ENCODE measurements at places on chromosomes 11 and 22.
A peak's percentile ranks its signal among the peaks of the same experiment; 100 is the strongest.

DNA sequence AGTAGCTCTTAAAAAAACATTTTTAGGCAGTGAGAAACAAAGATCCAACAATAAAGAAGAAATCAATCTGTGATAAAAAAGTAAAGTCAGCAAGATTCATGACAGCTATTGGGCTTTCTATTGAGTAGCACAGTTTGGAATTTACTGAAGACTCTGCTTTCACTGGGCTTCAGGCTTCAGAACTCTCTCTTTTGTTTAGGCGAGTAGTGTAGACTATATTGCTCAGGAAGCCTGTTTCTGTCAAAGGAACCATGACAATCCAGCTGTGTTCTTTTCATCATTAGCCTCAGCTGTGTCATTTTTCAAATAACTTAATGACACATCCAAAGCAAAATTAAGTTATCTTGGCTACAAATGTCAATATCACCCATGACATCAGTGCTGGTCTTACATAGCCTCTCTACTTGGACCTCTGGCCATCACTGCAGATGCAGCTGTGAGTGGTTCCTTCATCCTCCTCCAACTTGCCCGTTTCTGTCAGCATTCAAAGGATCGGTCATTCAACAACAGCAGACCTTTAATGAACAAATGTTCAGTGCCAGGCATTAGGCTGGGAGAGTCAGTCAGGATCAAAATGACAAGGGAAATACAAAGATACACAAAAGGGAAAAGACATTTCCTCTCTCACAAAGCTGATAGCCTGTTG lies 332.8 kb upstream of the MTNR1B start:
- no peak for DNase-seq

GRCh38 chr11:31780480-31780971 lies 30.6 kb downstream of the PAX6 start:
- no peak for DNase-seq

DNA sequence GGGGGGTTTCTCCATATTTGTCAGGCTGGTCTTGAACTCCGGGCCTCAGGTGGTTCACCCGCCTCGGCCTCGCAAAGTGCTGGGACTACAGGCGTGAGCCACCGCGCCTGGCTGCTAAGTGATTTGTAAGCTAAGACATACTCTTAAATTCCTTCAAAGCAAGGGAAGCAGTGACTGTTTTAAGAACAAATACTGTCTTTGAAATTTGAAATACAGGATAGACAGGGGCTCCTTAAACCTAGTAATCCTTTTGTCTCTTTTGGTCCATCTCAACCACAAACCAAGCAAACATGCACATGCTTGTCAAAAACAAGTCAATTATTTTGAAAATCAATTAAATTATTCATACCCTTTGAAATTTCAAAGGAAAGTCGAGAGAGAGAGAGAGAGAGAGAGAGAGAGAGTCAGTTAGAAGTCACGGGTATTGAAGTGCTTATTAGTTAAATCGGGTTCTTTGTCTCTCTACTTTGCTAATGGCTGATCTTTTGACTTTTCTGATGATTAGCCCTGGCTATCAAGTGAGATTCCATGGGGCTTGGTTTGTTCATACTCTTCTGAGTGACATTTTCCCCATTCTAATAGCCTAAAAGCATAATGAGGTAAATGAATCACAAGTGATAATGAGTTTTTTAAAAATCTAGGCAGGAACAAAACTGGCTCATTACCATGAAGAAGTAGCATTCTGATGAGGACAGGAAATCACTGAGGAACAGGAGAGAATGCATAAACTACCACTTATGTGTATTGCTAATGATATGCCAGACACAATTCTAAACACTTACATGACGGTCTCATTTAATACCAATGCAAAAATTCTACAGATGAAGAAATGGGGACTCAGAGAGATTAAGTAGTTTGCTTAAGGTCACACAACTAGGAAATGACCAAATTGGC lies 48.0 kb downstream of the MCHR1 start:
- DNase-seq, result no peak

DNA sequence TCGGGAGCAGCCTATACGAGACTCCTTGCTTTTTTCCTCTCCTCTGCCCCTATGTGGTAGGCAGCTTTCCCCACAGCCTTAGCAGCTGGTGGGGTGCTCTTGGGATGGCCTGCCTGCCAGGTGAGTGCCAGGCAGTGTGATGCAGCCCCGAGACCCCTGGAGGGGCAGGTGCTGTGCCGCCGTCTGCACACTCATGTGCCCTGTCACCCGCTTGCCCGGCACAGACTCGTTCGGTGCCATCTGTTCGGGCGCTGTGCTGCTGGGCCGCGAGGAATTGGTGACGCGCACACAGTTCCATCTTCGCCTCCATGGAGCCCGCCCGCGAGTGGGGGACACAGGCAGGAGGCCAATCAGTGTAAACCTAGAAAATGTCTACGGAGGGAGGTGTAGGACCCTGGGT lies 15.1 kb downstream of the TRMU start:
- DNase-seq, result no peak

DNA sequence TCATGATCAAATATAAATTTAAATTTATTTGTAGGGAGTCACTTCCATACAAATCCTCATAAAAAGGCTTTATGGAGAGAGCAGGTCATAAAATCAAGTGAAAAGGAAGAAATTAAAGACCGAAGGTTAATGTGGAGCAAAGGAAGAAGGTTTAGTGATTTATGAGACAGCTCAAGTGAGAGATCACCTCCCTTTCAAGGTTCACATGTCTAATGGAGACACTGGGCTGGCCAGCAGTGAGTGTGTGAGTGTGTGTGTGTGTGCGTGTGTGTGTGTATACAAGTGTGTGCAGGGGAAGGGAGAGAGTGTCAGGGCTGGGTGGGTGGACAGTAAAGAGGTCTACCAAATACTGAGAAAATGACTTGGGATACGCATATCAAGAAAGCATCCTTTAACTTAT lies 251.2 kb downstream of the FAT3 start:
- DNase-seq, result no peak

DNA sequence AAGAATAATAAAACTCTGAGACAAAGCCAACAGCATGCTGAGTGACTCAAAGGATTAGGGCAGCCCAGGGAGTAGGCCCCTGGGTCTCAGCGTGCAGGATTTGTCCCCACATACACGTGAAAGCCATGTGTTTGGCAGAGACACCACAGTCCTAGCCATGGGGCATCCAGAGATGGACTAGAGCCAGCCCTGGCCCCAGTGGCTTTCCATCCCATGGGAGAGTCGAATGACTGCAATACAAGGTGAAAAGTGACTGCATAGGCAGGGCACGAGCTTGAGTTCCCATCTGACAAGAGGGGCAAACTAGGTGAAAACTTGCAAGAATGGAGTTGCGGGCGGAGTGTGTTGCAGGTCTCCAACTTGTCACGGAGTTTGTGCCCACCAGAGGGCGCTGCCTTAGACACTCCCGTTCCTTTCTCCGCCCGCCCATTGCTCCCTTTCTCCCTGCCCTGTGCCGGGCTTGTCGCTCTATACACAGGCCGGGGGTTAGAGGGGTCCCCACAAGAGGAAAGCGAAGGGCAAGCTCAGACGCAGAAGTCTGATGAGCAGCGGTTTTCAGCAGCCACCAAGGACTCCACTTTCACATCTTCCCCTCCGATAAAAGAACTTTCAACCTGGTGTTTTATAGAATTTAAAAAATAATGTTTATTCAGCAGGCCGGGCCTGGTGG lies 24.2 kb downstream of the TSKU start:
- peak; percentile 54 for DNase-seq

GRCh38 chr11:28447226-28447625 lies 339.0 kb downstream of the METTL15 start:
- DNase-seq, result no peak

GRCh38 chr11:28964811-28965210 lies 856.6 kb downstream of the METTL15 start:
- no peak for DNase-seq

GRCh38 chr22:23102776-23103175 lies 32.5 kb downstream of the GNAZ start:
- no peak for DNase-seq

DNA sequence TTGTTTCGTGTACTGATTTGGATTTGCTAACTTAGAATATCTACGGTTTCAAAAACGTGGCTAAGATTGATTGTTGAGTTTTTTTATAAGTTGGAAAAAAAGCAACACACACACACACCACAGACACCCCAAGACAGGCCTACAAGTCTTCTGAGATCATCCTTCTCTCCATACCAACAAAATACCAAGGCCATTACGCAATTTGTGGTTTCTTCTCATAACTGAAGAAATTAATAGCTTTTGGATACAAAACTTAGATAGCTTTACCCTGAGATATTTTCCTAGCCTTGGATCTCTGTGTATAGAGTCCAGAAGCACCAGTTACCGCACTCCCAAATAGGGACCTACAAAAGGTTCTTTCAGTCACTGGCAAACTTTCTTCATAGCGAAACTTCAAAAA lies 113.6 kb downstream of the SIK3 start:
- no peak for DNase-seq

GRCh38 chr11:30521297-30522071 lies 64.7 kb downstream of the MPPED2 start:
- DNase-seq, result no peak

DNA sequence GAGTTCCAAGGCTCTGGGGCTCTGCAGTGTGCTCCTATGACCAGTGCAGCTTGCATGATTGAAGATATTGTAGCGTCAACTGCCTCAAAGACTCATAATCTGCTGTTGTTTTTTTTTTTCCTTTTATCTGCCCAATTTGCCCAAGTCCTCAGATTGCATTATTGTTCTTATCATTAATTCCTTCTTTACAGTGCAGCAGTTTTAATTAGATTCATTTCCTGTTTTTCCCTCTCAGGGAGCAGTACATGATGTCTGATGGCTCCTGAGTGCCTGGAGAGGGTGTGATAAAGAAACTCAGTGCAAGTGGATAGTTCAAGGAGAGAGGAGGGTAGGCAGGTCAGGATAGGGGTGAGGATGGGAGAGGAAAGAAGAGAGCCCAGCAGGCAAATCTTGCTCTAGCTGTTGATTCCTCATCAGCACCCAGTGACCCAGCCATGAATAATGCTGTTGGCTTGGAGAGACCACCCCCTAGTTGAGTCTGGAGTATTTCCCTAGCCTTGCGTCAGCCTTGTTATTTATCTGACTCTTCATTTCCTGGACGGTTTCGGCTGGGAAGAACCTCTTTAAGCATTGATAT lies 219.6 kb upstream of the SESN3 start:
- no peak for DNase-seq

GRCh38 chr11:61861634-61862033 lies 29.7 kb downstream of the FADS3 start:
- no peak for DNase-seq

GRCh38 chr11:67561971-67562619 lies 21.5 kb upstream of the GSTP1 start:
- no peak for DNase-seq

DNA sequence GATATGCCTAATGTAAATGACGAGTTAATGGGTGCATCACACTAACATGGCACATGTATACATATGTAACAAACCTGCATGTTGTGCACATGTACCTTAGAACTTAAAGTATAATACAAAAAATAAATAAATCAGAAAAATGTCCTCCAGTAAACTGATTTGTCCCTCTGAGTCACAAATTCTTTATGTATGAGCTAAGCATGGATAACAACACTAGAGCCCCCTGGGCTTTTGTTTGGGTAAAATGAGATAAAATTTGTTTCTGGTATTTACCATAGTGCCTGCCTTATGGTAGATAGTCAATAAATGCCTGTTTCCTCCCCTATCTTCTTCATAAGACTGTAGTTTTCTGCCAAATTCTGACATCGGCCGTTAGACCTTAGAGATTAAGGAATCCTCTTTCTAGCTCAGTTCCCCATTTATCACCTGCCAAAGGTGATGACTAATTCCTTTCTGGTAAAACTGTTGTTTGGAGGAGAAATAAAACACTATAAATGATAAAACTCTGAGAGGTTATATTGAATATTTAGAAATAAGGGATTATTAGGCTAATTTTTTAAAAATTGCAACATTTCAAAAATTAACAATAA lies 43.6 kb upstream of the LUZP2 start:
- no peak for DNase-seq

GRCh38 chr11:62880231-62880802 lies 379 bp upstream of the SLC3A2 start:
- peak; percentile 9 for DNase-seq

DNA sequence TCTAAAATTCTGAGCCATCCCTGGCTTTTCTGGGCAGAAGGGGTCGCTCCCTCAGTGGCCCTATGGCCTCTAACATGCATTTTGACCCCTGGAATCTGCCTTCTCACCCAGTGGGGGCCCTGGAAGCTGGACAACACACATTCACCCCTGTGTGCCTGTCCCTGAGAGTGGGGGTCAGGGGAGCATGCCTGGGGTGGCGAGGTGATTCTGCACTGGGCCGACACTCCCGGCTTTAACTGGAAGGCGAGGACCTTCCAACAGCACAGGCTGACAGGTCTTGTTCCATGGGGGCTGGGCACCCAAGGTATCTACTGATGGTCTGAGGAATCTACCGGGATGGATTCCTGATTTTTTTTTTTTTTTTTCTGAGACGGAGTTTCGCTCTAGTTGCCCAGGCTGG lies 10.7 kb downstream of the PPM1F start:
- DNase-seq, result no peak

DNA sequence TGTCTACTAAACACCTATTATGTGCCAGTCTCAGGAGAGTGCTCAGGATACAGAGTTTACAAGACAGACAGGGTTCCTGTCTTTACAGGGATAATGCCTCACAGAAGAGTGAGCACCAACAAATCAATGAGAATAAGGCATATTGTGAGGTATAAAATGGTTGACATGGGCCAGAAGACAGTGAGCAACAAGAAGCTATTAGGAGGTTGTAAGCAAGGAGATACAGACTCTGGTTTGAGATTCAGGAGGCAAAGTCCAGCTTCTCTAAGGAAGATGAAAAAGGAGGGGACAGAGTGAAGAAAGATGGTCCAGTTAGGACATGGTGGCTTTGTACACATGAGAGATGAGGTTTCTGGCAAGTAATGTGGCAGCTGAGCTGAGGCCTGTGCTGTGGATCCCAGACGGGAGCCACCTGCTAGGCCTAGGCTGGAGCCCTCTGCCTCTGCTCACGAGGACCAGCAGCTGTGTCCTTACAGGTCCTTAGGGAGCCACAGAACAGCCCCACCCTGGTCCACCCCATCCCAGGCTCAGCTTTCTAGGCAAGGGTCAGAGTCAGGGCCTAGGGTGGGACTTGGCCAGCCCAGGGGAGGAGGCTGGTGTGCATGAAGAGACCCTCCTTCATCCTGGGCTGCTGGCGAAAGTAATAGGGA lies 110.5 kb downstream of the ZNF280B start:
- DNase-seq, result no peak

GRCh38 chr11:6303661-6304060 lies 16.6 kb downstream of the CAVIN3 start:
- DNase-seq, result no peak

- no peak for DNase-seq
These were observed 18.1 kb upstream of the RASD2 start for GRCh38 chr22:35522225-35523149.

DNA sequence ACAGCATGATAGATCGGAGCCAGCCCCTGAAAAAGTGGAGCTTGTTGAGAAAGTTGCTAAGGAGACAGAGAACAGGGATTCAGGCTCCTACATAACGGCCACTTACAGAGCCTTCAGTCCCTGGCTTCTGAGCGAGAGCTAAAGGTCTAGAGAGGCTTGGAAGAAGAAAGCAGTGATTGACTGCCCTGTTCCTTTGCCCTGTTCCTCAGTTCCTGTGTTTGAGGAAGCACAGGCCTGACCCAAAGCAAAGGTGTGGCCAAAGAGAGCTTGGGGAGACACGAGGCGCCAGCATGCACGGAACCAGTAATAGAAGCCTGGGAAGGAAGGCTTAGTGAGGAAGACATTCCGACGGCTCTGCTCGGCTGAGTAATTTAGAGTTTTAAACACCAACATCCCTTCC lies 74.1 kb upstream of the CSNK2A3 start:
- no peak for DNase-seq
